ENCODE measurements at places on chromosomes 3 and 15.

- H3K27ac ChIP-seq, result peak within 1 kb of the TSS; percentile 90
- H3K27me3 ChIP-seq, result no peaks in the 10 kb centered on the region
- no peaks in the 10 kb centered on the region for H3K36me3 ChIP-seq
- peak; percentile 93 for DNase-seq
Measured at GRCh38 chr3:125374996-125375941, at the start of gene ZNF148. ZNF148 (minus strand) TSS chr3:125375325; CDS start chr3:125313640, 61,685 bp downstream.

DNA sequence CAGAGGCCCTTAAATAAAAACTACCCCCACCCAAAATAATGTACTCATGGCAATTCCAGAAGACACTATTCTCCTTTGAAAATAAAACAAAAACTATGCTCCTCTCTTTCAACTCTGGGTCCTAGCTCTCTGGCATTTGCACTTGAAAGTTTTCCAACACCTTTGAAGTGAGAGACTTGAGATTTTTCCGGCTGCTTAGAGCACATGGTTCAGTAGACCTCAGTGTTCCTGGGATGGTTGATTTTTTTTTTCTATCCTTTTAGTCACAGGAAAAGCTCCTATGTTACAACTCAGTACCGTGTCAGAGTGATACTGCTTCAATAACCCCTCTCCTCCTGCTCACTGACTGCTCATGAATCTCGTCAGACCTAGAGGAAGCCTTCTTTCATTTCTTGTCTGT is 118.3 kb upstream of the TUSC7 start:
- H3K36me3 ChIP-seq, result no peaks in the 10 kb centered on the region
- H3K4me1 ChIP-seq, result no peaks in the 10 kb centered on the region
- H3K4me3 ChIP-seq, result no peak overlapping the region
- H3K27ac ChIP-seq, result no peak overlapping the region
- no peaks in the 10 kb centered on the region for H3K27me3 ChIP-seq

GRCh38 chr3:160154596-160154995 is 70.6 kb upstream of the C3orf80 start:
- H3K27me3 ChIP-seq, result no peaks in the 10 kb centered on the region
- peaks cover 7% of the 10 kb centered on the region for H3K4me1 ChIP-seq
- DNase-seq, result no peak
- H3K27ac ChIP-seq, result no peak overlapping the region
- no peaks in the 10 kb centered on the region for H3K36me3 ChIP-seq

DNA sequence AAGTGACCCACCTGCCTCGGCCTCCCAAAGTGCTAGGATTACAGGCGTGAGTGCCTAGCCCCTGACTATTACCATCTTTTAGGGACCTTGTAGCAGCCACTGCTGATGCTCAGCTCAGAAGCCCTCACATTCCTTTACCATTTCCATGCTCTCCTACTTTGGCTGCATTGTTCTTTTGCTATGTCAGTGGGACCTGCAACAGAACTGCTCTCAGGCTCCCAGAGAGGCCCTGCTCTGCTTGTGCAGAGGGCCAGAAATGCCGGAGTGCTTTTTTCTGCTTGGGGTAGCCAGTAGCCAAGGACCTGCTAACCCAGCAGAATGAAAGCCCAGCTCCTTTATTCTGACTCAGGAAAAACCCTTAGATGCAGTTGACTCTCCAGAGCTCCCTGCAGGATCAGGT is 18.3 kb upstream of the PROK2 start:
- peaks cover 13% of the 10 kb centered on the region for H3K27me3 ChIP-seq
- DNase-seq, result no peak
- H3K4me3 ChIP-seq, result no peak overlapping the region

- H3K4me1 ChIP-seq, result no peaks in the 10 kb centered on the region
Measured at GRCh38 chr3:149188494-149188893, 33.1 kb downstream of the CP start.

DNA sequence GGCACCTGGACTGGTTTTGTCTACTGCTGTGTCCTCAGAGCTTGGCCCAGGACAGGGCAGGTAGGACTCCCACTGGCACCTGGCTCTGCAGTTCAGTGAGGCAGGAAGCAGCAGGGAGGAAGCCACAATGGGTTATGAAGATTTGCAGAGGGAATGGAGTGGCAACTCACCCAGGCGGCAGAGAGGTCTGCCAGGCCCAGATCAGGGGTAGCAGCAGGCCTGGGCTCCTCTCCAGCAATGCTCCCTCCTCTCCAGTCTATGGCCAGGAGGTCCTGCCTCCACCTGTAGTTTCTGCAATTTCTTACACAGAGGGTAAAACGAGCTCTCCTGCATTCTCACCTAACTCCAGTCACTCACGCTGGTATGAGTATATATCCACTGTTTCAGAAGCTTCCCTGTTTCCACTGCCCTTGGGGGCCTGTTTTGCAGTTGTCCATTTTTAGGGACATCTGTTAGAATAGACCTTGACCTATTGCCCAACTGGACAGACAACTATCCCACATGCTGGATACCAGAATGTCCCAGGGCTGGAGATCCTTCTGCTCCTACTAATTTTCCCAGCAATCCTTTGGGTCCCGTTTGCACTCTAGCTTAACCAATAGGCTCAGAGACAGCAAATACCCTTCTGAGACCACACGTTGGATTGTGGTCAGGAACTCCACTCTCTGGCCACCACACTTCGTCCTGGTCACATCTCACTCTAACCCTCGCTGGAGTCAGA is 35.2 kb downstream of the HMCES start:
- H3K27me3 ChIP-seq, result no peaks in the 10 kb centered on the region
- H3K36me3 ChIP-seq, result no peaks in the 10 kb centered on the region
- H3K4me3 ChIP-seq, result peak overlapping the region; percentile 98
- H3K4me1 ChIP-seq, result peaks cover 2% of the 10 kb centered on the region
- H3K27ac ChIP-seq, result peak overlapping the region; percentile 92
